H1 (cell line): ENCODE measurements at places on chromosomes 7 and 10. TPM values are rescaled to one million over a fixed set of nuclear protein-coding genes. Genes with fewer than 3 reads are reported as not detected.
A peak's percentile ranks its signal among the peaks of the same experiment; 100 is the strongest.

- H3K27ac ChIP-seq = peak overlapping the region; percentile 99
- peak overlapping the region; percentile 93 for H3K4me3 ChIP-seq
- no peaks in the 10 kb centered on the region for H3K27me3 ChIP-seq
- peaks cover 6% of the 10 kb centered on the region; the same call in 1 of the 2 replicates for H3K36me3 ChIP-seq
- H3K4me1 ChIP-seq = peaks cover 3% of the 10 kb centered on the region
- DNase-seq = no peak
Measured at GRCh38 chr7:76358011-76358480, 745 bp downstream of the YWHAG start.

- H3K27me3 ChIP-seq = no peaks in the 10 kb centered on the region
- no peak overlapping the region for H3K27ac ChIP-seq
- no peak overlapping the region for H3K4me3 ChIP-seq
- H3K4me1 ChIP-seq = no peaks in the 10 kb centered on the region
- DNase-seq = no peak
- H3K36me3 ChIP-seq = peaks cover 4% of the 10 kb centered on the region; the same call in 1 of the 2 replicates
Measured at GRCh38 chr7:2171855-2172254, 60.9 kb downstream of the MAD1L1 start.

DNA sequence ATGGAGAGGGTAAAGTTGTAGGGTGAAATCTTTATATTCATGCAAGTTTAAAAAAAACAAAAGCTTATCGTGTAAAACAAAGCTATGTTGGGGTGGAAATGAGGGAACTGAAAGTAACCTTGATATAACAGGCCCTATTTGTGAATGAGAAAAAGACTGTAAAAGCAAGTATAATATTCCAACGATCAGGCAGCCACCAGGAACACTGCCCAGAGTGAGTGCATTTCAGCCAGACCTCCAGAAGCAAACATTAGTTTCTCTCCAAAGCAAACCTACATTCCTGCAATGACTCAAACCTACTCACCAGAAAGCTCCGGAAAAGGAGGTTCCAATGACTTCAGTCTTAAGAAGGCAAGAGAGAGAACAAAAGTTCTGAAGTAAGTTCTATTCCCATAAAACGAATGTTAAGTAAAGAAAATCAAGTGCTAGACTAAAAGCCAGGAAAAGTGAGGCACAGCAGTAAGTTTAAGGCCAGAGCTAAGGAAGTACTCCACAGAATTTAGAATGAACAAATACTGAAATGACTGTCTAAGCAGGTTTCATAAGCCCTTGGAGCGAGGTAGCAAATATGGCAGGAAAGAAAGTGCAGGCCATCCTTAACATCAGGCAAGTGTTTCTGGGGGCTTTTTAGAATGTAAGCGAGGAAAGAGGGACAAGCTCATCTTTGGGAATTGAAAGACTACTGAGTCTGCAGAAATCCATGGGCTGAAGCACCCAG lies 493.1 kb downstream of the XPNPEP1 start:
- no peaks in the 10 kb centered on the region for H3K4me1 ChIP-seq
- H3K27me3 ChIP-seq = no peaks in the 10 kb centered on the region
- no peak for DNase-seq
- no peak overlapping the region for H3K27ac ChIP-seq

DNA sequence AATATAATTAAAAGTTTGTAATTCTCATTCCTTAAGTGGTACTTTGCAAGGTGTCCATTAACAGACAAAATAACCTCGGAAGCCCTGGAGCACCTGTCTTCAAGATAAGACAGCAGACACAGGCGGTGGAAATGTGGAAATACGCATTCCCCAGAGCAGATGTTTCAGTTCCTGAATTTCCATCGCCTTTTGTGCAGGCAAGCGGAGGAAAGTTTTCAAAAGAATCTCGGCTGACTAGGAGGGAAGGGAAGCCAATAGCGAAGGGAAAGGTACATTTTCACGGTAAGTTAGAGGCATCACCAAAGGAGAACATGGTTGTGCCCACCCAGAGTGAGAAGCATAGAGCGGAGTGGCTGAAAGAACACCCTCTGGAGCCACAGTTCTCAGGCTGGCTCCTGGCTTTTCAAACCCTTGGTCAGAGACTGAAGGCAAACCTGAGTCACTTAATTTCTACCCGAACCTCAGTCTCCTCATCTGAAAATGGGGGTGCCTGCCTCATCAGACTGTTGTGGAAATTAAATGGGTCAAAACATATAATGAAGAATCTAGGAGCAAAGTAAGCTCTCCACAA lies 13.6 kb downstream of the CPA1 start:
- no peaks in the 10 kb centered on the region; the same call in 1 of the 2 replicates for H3K4me1 ChIP-seq
- no peaks in the 10 kb centered on the region for H3K27me3 ChIP-seq
- H3K36me3 ChIP-seq = no peaks in the 10 kb centered on the region
- H3K27ac ChIP-seq = no peak overlapping the region
- DNase-seq = no peak

ENKUR gene
- total RNA-seq = not detected in 2 replicates

BUB3 gene
- total RNA-seq = 184 and 207 TPM in 2 replicates

GRCh38 chr7:151076863-151077704 lies 3.5 kb downstream of the FASTK start:
- peak; percentile 91 for DNase-seq
- H3K27ac ChIP-seq = no peak overlapping the region
- peaks cover 28% of the 10 kb centered on the region for H3K4me1 ChIP-seq
- H3K27me3 ChIP-seq = no peaks in the 10 kb centered on the region

- no peaks in the 10 kb centered on the region for H3K27me3 ChIP-seq
- no peak overlapping the region for H3K27ac ChIP-seq
- no peaks in the 10 kb centered on the region for H3K4me1 ChIP-seq
- no peaks in the 10 kb centered on the region for H3K36me3 ChIP-seq
- no peak overlapping the region for H3K4me3 ChIP-seq
Measured at GRCh38 chr10:46272863-46273415, 13.9 kb upstream of the ANTXRL start.

GRCh38 chr10:102653060-102653459 lies 8.8 kb downstream of the TRIM8 start:
- H3K4me1 ChIP-seq = no peaks in the 10 kb centered on the region
- DNase-seq = no peak
- no peaks in the 10 kb centered on the region for H3K27me3 ChIP-seq
- H3K36me3 ChIP-seq = peaks cover 7% of the 10 kb centered on the region
- H3K4me3 ChIP-seq = no peak overlapping the region

DNA sequence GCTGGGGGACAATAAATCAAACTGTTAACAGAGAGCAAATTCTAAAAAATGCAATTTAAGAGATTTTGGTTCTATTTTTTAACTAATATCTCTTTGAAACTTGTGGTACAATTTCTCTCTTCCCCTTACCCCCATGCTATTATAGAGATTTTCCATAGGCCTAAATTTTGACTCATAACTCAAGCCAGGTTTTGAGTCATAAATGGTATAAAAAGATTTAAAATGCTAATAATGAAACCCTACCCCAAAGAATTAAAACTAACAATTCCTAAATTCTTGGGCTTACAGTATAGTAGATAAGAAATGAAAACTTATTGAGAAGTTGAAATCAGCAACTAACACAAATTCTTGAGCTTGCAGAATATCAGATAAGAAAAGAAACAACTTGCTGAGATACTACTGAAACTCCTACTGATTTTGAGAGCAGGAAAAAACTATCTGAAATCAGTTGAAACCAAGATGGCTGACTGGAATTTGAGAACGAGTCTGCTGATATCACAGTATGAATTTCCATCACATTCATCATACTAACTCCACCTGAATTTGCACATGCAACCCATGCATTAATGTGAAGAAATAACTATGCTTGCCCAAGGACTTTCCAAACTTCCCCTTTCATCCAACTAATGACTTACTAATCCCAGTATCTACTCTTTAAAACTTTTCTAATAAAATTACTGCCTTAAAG lies 36.3 kb downstream of the POT1 start:
- H3K4me3 ChIP-seq = no peak overlapping the region
- no peak for DNase-seq

DNA sequence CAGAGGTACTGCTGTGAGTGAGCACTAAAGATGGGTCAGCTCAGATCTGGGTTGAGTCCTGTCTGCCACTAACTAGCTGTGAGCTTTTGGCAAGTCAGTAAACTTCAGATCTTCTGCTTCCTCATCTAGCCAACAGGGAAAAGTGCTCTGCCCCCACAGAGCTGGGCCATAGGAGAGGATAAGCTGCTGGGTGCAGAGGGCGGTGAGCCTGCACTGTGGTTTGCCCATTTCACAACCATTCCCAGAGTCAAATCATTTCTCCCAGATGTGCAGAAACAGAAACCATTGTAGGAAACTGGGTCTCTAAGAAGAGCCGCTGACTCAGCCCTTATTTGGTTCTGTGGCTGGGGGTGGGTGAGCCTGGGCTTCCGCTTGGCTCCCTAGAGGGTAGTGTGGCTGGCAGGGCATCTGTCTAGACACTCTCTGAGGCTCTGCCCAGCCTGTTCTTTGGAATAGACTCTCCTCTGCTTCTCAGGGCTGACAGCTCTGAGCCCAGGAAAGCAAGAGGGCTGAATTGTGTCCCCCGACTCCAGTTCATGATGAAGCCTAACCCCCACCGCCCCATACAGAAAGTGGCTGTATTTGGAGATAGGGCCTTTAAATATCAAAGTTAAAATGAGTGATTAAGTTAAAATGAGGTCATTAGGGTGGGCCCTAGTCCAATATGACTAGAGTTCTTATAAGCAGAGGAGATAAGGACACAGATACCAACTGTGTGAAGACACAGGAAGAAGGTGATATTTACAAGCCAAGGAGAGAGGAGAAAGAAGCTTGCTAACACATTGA lies 29.5 kb upstream of the ARHGAP22 start:
- no peak for DNase-seq
- no peaks in the 10 kb centered on the region for H3K27me3 ChIP-seq
- H3K4me1 ChIP-seq = no peaks in the 10 kb centered on the region
- H3K27ac ChIP-seq = no peak overlapping the region

- H3K27ac ChIP-seq = no peak overlapping the region
- H3K27me3 ChIP-seq = no peaks in the 10 kb centered on the region
- H3K4me1 ChIP-seq = no peaks in the 10 kb centered on the region
- H3K36me3 ChIP-seq = no peaks in the 10 kb centered on the region
- DNase-seq = no peak
Measured at GRCh38 chr7:80450621-80451308, 61.1 kb downstream of the GNAT3 start.

BICC1 gene
- 0.73 and 1.0 TPM in 2 replicates for total RNA-seq

DNA sequence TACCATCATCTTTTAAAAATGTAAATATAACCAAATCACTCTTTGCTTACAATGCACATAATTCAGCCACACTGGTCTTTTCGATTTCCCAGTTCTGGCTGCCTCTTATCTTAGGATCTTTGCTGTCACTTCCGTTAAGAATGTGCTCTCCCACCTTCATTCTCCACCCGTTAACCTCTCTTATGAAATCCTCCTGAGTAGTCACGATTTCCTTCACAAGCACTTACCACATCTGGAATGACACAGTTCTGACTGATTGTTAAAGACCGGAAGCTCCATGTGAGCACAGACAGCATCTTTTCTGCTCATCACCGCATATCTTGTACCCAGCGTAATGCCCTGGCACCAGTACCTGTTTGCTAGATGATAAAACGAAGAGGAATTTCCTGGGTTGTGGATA lies 84.3 kb downstream of the CUL2 start:
- no peak overlapping the region for H3K4me3 ChIP-seq
- H3K4me1 ChIP-seq = peaks cover 8% of the 10 kb centered on the region

NXPH1 gene
- total RNA-seq = 0.40 and 1.0 TPM in 2 replicates

CFTR gene
- 1.2 and 1.7 TPM in 2 replicates for total RNA-seq

- no peaks in the 10 kb centered on the region for H3K27me3 ChIP-seq
- no peak overlapping the region for H3K4me3 ChIP-seq
- H3K4me1 ChIP-seq = no peaks in the 10 kb centered on the region
- H3K36me3 ChIP-seq = no peaks in the 10 kb centered on the region
- no peak for DNase-seq
- no peak overlapping the region for H3K27ac ChIP-seq
Measured at GRCh38 chr7:131681961-131682360, 125.5 kb upstream of the PODXL start.

GRCh38 chr7:144834641-144835144 lies 1.2 kb downstream of the TPK1 start:
- H3K4me1 ChIP-seq = peaks cover 3% of the 10 kb centered on the region; the same call in 1 of the 2 replicates
- H3K4me3 ChIP-seq = peak overlapping the region; percentile 81
- no peak for DNase-seq
- H3K27ac ChIP-seq = no peak overlapping the region
- H3K27me3 ChIP-seq = no peaks in the 10 kb centered on the region; the same call in 1 of the 2 replicates
- H3K36me3 ChIP-seq = no peaks in the 10 kb centered on the region

DNA sequence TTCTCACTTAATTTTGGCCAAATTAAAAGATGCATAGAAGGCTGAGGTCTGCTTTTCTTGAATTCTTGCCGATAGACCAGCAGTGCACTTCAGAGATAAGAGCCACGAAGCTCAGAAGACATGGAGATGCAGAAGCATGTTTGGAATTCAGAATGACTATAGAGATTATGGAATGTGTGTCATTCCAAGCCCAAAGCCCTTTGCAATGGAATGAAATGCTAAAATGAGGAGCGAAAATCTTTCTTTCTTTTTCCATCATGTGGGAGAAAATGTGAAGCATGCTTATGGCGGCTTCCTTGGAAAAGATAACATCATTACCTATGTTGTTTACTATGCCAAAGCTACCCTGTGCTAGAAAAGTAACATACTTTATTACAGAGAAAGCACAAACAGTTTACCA lies 257.0 kb upstream of the RNF32 start:
- no peaks in the 10 kb centered on the region for H3K36me3 ChIP-seq
- H3K27me3 ChIP-seq = no peaks in the 10 kb centered on the region
- H3K27ac ChIP-seq = no peak overlapping the region
- H3K4me1 ChIP-seq = peaks cover 2% of the 10 kb centered on the region

DNA sequence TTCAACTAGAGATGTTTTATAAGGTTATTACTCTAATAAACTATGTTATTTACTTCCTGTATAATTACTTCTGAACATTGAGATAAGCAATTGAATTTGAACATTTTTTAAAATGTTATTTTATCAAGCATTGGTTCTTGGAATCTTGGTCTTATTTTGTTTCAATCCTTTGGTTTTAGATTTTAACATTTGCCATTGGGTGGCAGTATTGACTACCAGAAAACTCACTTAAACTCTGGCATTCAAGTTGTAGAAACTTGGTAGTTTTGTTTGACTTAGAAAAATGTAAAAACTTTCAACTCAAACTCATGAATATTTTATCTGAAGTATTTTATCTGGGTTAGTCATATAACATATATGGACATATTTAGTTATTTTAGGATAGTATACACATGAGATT lies 48.1 kb downstream of the ATRNL1 start:
- H3K27ac ChIP-seq = no peak overlapping the region
- no peak overlapping the region for H3K4me3 ChIP-seq
- H3K36me3 ChIP-seq = no peaks in the 10 kb centered on the region
- no peak for DNase-seq

DNA sequence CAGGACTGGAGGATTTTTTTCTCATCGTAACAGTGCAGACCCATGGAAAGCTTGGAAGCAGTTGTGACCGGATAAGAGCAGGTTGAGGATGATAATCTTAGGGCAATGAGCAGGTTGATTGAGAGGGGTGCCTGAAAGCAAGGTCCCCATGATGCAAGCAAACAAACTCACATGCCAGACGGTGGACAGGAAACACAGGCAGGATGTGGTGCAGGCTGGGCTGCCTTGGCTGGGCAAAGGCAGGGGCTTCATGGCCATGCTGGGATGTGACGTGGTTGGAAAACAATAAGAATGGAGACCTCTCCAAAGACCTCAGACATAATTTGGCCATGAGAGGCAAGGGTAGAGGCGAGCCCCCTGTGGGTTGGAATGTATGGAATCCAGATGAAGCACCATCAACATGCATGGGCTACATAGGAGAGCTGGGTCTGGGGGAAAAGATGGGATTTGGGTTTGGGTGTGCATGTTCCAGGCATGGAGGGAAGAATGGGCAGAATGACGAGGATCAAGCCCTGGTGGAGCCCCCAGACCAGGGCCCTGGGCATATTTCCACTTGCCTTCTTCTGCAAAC lies 58.3 kb downstream of the IKZF1 start:
- H3K27me3 ChIP-seq = no peaks in the 10 kb centered on the region
- H3K27ac ChIP-seq = no peak overlapping the region
- H3K4me3 ChIP-seq = no peak overlapping the region
- no peaks in the 10 kb centered on the region for H3K4me1 ChIP-seq
